ENCODE measurements at places on chromosomes 7 and 10. TPM values are rescaled to one million over a fixed set of nuclear protein-coding genes. Genes with fewer than 3 reads are reported as not detected.

DNA sequence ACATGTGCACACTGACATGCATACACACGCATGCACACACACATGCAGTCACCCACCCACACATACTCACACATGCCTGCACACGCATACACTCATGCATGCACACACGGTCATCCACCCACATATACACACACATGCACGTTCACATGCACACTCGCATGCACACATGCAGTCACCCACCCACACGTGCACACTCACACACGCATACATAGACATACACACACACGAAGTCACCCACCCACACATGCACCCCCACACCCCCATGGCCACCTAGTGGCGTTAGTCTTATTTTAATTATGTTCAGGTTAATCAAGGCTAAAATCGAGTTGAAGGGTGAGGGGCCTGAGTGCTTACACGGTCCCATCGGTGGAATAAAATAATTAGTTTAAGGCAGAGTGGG lies 96.8 kb downstream of the DNAJB6 start:
- no peak for DNase-seq

DNA sequence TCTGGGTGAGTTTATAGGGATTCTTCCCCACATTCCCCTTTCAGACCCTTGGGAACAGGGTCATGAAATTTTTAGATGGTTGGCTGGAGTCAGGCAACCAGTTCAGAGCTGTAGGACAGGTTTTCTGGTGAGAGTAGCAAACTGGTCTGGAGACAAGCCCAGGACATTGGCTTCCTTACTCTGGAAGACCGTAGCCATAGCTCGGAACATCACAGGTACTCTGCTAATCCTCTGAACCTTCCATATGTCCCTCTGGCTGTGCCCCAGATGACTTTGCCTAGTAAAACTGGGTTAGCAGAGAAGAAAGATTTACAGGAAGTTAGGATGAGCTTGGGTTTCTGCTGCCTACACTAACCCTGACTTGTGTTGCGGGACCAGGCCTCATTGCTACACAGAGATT lies 104.5 kb upstream of the MKLN1 start:
- DNase-seq: no peak

DNA sequence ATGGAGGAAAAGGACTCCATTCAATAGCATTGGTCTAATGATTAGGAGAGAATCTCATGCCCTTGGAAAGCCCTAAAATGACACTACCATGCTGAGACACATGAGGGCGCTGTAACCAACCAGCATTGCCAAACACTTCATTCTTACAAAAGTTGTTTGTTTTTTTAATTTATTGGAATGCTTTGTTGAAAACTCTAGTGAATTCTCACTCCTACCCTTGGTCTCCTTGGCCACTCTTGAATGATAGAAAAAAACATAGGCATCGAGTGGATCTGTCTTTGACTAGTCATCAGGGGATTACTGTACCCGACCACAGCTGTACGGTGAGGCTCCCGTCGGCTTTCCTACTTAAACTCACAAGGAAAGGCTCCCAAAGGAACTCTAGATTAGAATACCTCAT lies 29.3 kb upstream of the ADD3 start:
- peak; percentile 69 for DNase-seq

DNA sequence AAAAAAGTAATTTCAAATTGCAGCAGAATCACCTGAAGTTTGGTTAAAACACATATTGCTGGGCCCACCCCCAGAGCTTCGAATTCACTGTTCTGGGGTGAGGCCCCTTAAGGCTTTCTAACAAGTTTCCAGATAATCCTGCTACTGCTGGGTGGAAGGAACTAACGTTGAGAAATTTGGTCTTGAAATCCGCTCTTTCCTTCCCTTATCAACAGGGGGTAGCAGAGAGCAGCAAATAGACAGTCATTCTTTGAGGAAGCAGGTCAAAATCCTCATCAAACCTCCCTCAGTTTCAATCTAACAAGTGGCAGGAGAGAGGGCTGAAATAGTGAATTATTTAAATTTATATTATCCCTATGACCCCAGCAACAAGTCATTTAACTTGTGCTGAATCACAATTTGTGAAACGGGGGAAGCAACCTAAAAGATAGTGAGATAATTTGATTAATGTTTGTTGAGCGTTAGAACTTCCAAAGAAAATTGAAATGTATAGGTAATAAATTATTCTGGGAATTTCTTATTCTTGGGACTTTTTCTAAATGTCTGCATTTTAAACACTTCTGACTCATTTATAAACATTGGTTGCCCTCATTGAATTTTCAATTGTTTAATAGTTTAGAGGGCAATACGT lies 21.7 kb upstream of the MALSU1 start:
- peak; percentile 69 for DNase-seq

- no peak for DNase-seq
Observed at GRCh38 chr7:120960714-120961113, 10.1 kb downstream of the ING3 start.

DNA sequence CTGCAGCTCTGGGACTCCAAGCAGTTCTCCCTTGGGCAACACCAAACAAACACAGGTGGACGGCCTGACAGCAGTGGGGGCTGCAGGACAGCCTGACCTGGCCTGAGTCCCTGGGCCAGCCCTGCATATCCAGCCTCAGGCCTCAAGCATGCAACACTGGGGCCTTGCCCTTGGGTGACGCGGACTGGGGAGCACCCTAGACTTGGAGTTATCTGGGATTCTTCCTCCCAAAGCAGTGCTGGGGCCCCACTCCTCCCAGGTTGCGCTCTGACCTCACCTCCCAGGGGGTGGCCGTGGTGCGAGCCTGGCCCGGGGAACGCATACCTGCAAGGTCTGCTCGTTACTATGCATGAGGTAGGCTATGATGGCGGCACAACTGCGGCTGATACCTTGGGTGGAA lies 6.2 kb upstream of the TMEM120A start:
- no peak for DNase-seq

- no peak for DNase-seq
Observed at GRCh38 chr10:75015442-75015841, 96.0 kb upstream of the SAMD8 start.

GRCh38 chr7:142091961-142092360 lies 19.6 kb upstream of the MGAM2 start:
- no peak for DNase-seq

GRCh38 chr7:128405471-128406313 lies 4.1 kb downstream of the IMPDH1 start:
- peak; percentile 51 for DNase-seq

DNA sequence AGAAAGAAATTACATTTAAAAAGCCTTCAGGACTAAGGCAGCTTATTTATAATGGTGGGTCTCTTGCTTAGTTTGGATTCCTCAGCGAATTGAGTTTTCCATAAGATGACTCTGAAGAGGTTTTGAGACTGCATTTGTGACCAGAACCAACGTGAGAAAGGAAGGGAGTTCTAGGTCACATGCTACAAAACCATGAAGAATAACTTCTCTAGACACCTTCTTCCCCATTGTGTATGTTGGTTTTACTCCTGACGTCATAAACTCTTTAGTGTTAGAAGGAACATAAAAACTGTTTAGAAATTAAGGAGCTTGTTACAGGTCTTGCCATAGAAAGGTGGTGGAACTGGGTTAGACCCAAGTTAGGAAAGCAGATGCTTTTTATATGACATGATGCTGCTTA lies 11.1 kb downstream of the PTPN12 start:
- DNase-seq: no peak

GRCh38 chr7:37372750-37373149 lies 75.9 kb downstream of the ELMO1 start:
- DNase-seq: no peak

DNA sequence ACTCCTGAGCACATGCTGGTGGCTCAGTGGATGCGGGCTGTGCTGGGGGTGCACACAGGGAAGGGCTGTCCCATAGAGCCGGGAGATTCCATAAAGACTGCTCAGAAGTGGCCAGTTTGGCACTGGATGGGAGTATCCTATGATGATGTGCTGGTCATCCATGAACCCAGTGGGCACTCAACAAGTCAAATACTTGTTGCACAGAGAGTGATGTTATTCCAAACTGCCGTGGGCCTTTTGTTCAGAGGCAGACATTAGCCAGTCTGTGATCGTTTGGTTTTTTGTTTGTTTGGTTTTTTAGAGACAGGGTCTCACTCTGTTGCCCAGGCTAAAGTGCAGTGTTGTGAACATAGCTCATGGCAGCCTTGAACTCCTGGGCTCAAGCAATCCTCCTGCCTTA lies 30.9 kb upstream of the SAMD8 start:
- no peak for DNase-seq

DNA sequence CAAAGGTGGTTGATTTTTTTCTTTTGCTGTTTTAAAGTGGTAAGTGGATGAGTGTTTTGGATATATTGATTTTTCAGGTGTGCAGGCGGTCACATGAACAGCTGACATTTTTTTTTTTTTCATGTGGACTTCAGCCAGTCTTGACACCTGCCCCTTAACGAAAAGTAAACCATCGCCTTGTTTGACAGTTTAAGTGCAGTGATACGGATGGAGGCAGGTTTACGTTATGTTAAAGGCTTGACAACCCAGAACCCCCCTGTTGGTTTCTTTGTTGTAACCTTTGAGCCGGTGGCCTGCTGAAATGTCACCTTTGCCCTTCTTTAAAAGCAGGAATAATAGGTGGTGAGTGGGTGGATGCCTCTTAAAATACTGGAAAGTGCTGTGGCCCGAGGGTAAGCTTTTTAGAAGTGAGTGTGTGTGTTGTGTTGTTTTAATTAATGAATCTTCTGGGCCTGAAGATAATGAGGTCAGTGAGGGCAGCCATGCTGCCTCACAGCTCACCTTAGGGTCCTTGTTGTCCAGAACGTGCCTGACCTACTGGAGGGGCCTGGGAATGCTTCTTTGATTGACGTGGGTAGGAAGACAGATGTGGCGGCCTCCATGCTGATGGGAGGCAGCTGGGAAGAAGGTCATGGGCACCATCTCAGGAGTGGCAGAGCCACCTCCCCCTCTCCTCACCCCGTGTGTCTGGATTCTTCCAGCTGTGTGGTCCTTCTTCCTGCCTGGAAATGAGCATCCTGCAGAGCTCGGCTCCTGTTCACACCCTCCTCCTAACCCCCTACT lies 69.8 kb downstream of the TCF7L2 start:
- DNase-seq: no peak

- no peak for DNase-seq
Observed at GRCh38 chr7:36961097-36961496, 236.8 kb upstream of the AOAH start.

GRCh38 chr7:100685631-100686145 lies 8.4 kb downstream of the GIGYF1 start:
- DNase-seq: no peak

- peak; percentile 14 for DNase-seq
Observed at GRCh38 chr10:90723416-90724068, 134.3 kb downstream of the HTR7 start.

DNA sequence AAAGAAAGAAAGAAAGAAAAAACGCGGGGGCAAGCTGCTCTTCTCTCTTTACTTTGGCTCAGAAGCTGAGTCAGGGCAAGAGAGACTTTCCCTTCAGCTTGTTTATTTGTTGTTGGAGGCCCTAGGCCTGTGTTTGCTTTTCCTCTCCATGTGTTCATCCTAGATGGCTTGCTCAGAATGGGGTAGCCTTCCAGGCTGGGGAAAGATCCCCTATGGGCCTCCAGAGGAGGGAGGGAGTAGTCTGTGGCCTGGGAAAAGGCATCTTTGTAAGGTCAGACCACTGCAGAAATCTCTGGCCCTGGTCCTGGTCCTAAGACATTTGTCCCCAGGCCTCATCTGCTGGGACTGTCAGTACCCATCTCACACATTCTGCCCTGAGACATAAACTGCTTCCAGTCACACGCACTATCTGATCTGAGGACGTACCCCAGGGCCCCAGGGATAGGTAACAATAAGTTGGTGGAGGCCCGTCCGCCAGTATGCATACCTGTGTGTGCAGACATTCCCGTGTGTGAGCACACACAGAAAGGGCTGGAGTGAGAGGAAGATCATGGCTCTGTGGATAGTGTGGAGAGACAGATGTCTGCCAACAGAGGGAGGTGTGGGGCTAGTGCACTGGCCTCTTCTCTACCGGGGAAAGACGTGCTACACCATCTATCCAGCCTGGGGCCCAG lies 4.9 kb upstream of the SCD start:
- peak; percentile 67 for DNase-seq

- no peak for DNase-seq
Observed at GRCh38 chr10:3104251-3104918, 37.0 kb downstream of the PFKP start.

DNA sequence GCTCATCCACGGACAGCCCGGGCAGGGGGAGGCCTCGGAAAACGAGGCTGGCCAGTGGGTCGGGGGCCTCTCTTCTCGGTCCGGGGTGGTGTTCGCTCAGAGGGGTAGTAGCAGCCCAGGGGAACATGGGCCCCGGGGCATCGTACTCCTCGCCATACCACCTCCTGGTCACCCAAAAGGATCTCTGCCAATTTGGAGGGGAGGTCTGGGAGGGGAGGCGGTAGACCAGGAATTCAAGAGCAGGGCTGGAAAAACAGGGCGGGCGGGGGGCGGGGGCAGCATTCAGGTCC lies 67.4 kb downstream of the SLC29A4 start:
- DNase-seq: no peak

DNA sequence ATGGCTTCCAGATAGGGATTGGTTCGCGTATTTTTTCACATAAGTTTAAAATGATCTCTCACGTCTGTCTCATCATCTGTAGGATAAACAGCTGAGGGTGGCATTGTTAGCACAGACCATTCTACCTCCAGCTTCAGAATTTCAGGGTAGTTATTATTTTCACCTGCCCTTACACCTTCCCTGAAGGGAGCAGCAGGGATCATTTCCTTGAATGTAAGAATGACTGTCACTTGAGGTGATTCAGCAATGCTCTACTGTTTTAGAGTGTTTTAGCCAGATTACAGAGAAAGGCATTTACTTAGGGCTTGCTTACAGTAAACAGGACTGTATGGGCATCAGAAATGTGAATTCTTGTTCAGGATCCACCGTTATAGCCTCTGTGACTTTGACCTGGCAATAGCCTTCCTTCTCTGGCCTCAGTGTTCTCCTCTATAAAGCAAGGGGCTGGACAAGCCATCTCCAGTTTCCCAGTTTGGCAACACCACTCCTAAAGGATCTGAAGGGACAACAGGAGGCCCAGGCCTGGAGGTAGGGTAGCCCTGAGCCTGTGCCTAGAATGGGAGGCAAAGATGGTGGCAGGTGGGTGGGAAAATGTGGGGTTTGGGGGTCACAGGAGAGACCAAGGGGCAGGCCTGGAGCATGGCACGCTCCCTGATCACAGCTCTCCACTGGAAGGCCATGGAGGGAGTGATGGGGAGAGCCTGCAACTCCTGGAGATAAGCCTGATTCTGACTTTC lies 1.2 kb upstream of the IGFBP1 start:
- DNase-seq: no peak

GRCh38 chr7:98760201-98760651 lies 109.6 kb downstream of the TMEM130 start:
- no peak for DNase-seq

ANLN gene
- total RNA-seq: 87.9 TPM

ADAMTS14 gene
- not detected for total RNA-seq

SLC16A12 gene
- total RNA-seq: not detected

LIPF gene
- not detected for total RNA-seq

SCRN1 gene
- total RNA-seq: 2.1 TPM

EPHB6 gene
- total RNA-seq: 29.1 TPM
